ENCODE measurements at places on chromosomes 1 and 21.

DNA sequence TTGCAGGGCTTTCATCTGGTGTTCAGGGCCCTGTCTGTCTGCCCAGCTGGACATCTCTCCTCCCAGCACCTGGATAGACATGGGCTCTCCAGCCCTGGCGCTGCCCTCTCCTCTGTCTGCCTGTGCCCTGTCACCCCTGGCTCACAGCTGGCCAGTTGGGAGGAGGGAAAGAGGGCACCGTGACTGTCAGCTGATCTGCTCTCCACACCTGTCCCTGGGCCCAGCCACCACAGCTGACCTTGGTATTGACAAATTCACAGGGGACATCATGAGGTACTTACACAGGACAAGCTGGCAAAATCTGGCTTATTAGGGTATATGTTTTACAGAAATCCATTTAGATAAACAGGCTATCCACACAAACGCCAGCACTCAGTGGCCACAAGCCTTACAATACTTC, 8.3 kb downstream of the TNR start:
- no peak for DNase-seq

DNA sequence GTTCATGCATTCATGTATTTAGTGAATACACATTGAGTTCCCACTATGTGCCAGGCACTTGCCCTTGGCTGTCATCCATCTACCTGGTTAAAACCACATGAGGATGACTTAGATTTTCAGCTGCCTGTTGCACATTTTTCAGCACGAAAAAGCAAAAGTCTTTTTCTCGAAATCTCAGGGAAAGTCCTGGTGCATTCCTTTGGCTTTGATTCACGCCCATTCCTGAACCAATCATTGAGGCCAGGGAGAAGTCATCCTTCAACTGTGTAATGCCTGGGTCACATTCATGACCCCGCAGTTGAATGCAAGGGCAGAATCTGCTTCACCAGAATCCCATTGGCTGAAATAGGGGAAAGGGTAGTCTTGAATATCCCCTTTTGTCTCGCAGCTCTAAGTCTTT, 84.4 kb downstream of the RNF220 start:
- DNase-seq, result no peak

DNA sequence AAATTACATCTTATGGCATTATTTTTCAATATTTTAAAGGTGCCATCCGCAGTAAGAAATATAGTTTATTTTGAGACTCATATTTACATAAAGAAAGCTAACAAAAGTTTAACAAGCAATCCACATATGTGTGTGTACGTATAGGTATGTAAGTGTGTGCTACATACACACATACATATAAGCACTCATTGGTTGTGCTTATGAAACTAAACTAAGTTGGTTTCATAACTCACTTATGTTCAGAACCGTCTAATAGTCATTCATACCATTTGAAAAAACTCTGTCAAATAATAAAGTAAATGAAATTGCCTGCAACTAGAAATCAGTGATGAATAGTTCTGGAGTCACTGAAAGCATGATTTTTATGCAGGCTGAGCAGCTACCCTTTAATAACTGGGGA, 14.1 kb downstream of the TATDN3 start:
- DNase-seq, result no peak

DNA sequence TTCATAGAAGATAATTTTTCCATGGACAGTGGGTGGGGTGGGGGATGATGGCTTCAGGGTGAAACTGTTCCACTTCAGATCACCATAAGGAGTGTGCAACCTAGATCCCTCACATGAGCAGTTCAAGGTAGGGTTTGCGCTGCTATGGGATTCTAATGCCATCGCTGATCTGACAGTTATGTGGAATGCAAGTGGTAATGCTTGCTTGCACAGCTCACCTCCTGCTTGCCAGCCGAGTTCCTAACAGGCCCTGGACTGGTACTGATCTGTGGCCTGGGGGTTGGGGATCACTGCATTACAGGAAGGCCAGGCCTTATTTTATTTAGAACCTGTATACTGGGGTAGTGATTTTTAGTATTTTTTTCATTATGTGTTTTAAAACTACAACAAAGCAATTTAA, 22.0 kb downstream of the MAN1A2 start:
- no peak for DNase-seq

GRCh38 chr1:24557711-24558131, 1.8 kb downstream of the NCMAP start:
- no peak for DNase-seq

- no peak for DNase-seq
These were observed 44.3 kb downstream of the TPR start for GRCh38 chr1:186330758-186331157.

DNA sequence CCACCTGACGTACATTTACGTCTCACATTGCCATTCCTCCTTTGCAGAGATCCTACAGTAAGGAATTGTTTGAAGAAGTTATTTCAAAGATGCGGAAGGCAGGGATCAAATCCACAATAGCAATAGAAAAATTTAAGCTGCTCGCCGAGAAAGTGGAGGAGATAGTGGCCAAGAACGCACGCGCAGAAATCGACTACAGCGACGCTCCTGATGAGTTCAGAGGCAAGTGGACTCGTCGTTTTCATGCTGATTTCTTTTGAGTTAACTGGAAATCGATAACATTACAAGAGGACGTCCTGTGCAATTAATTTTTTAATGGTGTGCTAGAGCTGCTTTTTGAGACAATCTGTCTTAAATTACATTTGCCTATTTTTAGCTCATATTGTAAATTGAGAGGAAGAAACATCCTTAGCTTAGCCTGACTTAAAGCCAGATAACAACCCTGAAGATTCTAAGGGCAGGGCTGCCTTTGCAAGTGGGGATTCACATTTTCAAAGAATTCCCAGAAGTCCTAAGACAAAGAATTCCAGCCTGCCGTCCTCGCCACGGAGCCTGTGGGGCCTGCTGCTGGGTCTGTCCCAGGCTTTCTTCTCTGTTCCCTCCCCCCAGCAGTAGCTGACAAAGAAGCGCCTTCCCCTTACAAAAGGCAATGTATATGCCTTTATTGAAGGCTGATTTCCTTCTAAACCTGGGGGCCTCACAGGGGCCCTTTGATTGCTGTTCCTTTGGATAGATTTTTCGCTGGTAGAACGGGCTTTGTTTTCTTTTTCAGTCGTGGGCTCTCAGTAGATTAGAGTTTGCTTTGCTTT, 31.6 kb upstream of the KIF1B start:
- DNase-seq, result no peak

DNA sequence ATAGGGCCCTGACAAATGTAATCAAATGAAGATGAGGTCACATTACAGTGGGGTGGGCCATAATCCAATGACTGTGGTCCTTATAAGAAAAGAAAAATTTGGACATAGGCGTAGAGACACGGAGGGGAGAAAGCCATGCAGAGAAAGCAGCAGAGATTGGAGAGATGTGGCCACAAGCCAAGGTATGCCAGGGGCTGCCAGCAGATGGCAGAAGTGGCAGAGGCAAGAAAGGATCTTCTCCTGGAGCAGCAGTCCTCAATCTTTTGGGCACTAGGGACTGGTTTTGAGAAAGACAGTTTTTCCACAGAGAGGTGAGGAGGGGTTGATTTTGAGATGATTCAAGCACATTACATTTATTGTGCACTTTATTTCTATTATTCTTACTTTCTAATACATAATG, 355.1 kb downstream of the NPHP4 start:
- DNase-seq, result no peak

DNA sequence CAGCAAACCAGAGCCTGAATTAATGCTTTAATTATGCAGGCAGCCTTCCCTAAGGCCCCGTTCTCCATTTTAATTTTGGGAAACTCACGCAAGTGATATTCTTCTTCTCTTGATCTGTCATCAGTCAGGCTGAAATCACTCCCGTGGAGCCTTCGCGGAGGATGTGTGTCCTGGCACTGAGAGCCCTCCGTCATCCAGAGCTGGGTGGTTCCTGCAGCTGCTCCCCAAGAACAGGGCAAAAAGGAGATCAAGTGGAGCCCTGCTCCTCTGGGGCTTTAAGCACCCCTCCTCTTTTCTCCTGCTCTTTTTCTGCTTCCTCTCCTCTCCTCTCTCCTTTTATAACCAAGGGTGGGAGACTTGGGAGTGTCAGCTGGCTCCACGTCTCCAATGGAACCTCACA, 133.2 kb upstream of the CACNA1E start:
- no peak for DNase-seq

GRCh38 chr1:155120253-155120652, 7.4 kb upstream of the EFNA1 start:
- no peak for DNase-seq

DNA sequence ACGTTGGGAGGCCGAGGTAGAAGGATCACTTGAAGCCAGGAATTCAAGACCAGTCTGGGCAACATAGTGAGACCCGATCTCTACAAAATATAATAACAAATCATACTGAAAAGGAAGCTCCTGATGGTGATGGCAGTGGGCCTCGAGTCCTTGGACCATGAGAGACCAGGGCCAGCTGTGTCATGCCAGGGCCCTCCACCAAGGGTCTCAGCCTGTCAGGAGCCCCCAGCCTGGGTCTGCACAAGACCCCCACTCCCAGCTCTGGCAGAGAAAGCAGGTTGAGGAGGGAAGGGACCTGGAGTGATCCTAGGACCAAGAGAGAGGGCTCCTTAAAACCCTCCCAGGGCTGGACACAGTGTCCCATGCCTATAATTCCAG, 6.7 kb upstream of the CTRC start:
- no peak for DNase-seq

GRCh38 chr1:167428395-167428794, 89.9 kb downstream of the CD247 start:
- DNase-seq, result no peak

DNA sequence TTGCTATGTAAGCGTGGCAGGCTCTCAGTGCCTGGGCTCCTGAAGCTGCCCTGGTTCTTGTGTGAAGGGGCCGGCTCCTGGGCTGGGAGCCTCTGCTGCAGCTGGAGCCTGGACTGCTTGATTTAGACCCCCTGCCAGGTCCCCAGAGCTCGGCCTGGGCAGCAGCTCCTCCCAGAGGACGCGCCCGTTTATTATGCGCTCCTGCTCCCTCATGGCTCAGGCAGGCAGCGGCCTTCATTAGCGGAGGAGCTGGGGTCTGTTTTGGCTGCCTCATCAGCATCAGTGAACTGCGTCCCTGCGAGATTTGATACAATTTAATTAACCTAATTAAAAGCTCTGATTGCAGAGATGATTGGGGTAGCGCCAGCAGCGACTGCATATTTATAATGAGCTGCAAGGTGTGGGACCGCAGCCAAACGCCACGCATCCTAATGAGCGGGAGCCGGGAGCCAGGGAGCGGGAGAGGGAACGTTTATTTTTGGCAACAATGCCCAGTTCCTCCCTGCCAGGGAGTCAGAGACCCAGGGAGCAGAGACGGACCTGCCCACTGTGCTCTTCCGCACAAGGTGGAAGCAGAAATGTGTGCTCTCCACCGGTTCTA, 16.6 kb downstream of the UTP11 start:
- DNase-seq, result no peak

Data from activated naive CD4-positive, alpha-beta T cell treated with anti-CD3 and anti-CD28 coated beads, Interleukin-2, amount 50 U/mL, for 16 hours (primary cell).